ENCODE measurements at places on chromosomes 3 and 15.

DNA sequence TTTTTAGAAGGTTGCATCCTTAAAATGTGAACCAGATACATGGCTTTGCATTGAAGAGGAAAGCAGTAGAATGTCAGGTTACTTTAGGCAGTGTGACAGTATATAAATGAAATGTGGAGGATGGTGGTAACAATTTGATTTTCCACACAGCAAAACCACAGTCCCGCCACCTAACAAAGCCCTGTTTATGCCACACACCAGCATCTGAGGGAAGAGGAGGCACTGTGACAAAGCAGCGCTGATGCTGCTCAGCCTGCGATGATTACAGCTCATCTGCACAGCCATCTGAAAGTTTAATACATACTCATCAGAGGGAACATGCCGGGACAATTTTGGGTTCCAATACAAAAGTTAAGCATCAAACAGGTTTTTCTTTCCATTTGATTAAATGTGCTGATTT, 8.9 kb downstream of the RNF7 start:
- no peak for DNase-seq

- DNase-seq: no peak
These were observed 14.8 kb upstream of the ACSBG1 start for GRCh38 chr15:78249131-78249530.

- DNase-seq: no peak
These were observed 80.3 kb downstream of the CERS3 start for GRCh38 chr15:100448481-100448880.

- DNase-seq: no peak
These were observed 113.3 kb upstream of the PTX3 start for GRCh38 chr3:157323360-157323759.

DNA sequence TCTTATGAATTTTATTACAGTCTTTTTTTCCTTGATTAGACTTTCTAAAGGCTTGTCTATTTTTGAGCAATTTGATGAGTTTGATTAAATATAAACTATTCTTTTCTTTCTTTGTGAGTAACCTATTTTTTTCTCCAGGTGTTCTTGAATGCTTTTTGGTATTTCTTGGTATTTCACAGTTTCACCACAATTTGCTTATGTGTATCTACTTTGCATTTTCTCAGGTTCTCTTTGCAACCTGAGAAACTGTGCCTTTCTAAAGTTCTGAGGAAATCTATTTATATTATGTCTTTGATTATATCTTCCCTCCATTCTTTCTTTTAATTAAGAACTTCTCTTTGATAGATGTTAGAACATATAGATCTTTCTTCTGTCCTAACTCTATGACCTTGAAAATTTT, 117.1 kb upstream of the MLF1 start:
- no peak for DNase-seq

DNA sequence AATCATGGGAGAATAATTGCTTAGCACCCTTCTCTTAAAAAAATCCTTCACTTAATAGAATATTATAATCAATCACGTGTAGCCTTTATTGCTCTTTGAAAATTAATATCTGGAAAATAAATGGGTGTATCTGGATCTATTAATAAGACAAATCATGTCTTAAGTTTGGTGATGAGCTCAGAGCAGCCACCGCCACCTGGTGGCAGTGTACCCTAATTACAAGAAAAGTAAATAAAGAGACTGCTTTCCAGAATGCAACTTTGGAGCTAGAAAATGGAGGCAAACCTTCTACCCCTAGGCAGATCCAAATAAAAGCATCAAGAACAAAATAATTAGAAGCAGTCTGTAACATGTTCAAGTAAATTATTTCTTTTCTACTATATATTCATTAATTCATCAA, 43.5 kb downstream of the EPHB1 start:
- no peak for DNase-seq

DNA sequence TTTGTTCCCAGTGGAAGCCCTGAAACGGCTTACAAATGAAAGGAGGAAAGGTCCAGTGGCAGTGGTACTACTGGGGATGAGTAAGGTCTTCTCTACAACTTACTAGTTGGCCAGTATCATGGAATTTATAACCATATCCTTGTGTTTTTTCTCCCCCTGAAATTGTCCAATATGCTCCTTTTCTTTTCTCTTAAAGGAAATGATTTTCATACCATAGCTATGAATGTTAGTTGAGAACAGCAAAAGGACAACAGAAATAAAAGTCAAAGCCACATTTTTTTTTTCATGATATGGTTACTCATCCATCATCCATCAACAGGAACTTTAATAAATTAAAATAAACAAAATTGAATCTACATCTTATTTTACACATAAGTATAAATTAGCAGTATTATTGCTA, 450.4 kb downstream of the MFSD1 start:
- no peak for DNase-seq

GRCh38 chr15:23415321-23415865, 31.6 kb downstream of the GOLGA6L2 start:
- DNase-seq: no peak
